ENCODE measurements at places on chromosomes 2 and 18.

- no peaks in the 10 kb centered on the region for H3K27me3 ChIP-seq
- H3K4me3 ChIP-seq: no peak overlapping the region
- H3K27ac ChIP-seq: no peak overlapping the region
- H3K4me1 ChIP-seq: no peaks in the 10 kb centered on the region
- DNase-seq: no peak
These were observed 55.2 kb downstream of the BCL11A start for GRCh38 chr2:60498127-60498815.

- H3K4me1 ChIP-seq: no peaks in the 10 kb centered on the region
- H3K4me3 ChIP-seq: no peak overlapping the region
- no peaks in the 10 kb centered on the region for H3K36me3 ChIP-seq
These were observed 184.2 kb downstream of the RND3 start for GRCh38 chr2:150303281-150303680.

GRCh38 chr2:237073552-237073951 lies 12.1 kb upstream of the COPS8 start:
- no peaks in the 10 kb centered on the region for H3K27me3 ChIP-seq
- H3K27ac ChIP-seq: no peak overlapping the region
- H3K4me3 ChIP-seq: no peak overlapping the region
- DNase-seq: no peak

GRCh38 chr2:84856787-84857186 lies 24.1 kb downstream of the TRABD2A start:
- no peaks in the 10 kb centered on the region for H3K27me3 ChIP-seq
- no peak for DNase-seq
- no peaks in the 10 kb centered on the region for H3K36me3 ChIP-seq
- H3K4me1 ChIP-seq: no peaks in the 10 kb centered on the region
- no peak overlapping the region for H3K4me3 ChIP-seq
- no peak overlapping the region for H3K27ac ChIP-seq

- H3K27me3 ChIP-seq: no peaks in the 10 kb centered on the region
- H3K4me1 ChIP-seq: no peaks in the 10 kb centered on the region
- no peak overlapping the region for H3K27ac ChIP-seq
- no peak for DNase-seq
These were observed 30.6 kb downstream of the ARMC9 start for GRCh38 chr2:231228974-231229529.

GRCh38 chr2:233422050-233422639 lies 67.9 kb downstream of the DGKD start:
- peaks cover 9% of the 10 kb centered on the region for H3K4me1 ChIP-seq
- H3K36me3 ChIP-seq: no peaks in the 10 kb centered on the region
- DNase-seq: no peak

DNA sequence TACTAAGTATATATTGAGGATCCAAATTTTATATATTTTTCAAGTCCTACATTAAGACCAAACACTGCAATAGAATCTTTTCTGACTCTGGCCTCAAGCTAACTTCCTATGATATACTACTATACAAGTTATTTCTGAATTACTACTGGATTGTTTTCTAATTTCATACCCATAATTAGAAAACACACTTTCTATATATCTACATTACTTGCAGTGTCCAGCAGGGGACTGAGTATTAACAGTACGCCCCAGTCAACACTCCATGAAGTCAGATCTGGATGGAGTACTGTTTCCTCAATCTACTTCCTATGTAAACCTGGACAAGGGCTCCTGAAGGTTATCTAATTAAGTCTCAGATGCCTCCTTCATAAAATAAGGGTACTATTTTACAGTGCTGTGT lies 26.5 kb downstream of the RMP24 start:
- H3K27ac ChIP-seq: no peak overlapping the region
- no peaks in the 10 kb centered on the region for H3K27me3 ChIP-seq
- no peaks in the 10 kb centered on the region for H3K36me3 ChIP-seq
- H3K4me1 ChIP-seq: no peaks in the 10 kb centered on the region
- DNase-seq: no peak
- no peak overlapping the region for H3K4me3 ChIP-seq

DNA sequence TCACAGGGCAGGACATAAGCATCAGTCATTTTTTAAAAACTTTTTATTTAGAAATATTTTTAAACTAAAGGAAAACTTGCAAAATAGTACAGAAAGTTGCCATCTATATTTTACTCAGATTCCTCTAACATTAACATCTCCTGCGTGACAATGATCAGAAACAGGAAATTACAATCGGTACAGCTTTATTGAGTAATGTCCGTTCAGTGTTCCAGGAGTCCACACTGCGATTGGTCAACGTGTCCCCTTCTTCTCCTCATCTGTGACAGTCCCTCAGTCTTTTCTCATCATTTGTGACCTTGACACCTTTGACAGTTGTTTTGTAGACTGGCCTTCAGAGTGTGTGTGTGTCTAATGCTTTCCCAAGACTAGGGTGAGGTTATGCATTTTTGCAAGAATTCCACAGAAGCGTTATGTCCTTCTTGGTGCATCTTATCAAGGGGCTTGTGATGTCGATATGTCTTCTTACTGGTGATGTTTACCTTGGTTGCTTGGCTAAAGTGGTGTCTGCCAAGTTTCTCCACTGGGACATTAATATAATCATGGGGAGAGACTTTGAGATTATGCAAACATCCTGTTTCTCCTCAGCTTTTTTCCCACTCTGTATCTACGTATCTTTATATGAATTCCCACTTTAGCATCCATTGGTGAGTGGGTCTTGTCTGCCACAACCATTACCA lies 21.4 kb upstream of the TMEM177 start:
- no peak overlapping the region for H3K4me3 ChIP-seq
- no peak for DNase-seq
- H3K36me3 ChIP-seq: no peaks in the 10 kb centered on the region
- no peak overlapping the region for H3K27ac ChIP-seq

DNA sequence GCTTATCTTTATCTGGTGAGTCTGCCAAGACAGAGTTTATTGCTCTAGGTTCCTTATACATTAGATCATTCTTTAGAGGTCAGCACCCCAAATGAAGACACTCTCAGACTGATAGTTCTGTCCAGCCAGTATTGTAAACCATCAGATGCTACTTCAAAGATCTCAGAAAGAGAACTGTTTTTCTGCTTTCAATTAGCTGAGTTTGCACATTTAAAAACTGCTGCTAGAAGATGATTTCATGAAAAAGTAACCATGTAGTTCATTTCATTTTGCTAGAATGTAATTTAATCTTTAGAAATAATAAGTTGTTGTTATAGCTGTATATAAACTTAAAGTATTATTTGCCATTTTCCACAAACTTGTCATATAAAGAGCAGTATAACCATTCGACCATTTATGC lies 344.5 kb upstream of the ATP5MC3 start:
- no peaks in the 10 kb centered on the region for H3K4me1 ChIP-seq
- H3K27ac ChIP-seq: no peak overlapping the region
- H3K36me3 ChIP-seq: no peaks in the 10 kb centered on the region
- no peak overlapping the region for H3K4me3 ChIP-seq
- DNase-seq: no peak

DNA sequence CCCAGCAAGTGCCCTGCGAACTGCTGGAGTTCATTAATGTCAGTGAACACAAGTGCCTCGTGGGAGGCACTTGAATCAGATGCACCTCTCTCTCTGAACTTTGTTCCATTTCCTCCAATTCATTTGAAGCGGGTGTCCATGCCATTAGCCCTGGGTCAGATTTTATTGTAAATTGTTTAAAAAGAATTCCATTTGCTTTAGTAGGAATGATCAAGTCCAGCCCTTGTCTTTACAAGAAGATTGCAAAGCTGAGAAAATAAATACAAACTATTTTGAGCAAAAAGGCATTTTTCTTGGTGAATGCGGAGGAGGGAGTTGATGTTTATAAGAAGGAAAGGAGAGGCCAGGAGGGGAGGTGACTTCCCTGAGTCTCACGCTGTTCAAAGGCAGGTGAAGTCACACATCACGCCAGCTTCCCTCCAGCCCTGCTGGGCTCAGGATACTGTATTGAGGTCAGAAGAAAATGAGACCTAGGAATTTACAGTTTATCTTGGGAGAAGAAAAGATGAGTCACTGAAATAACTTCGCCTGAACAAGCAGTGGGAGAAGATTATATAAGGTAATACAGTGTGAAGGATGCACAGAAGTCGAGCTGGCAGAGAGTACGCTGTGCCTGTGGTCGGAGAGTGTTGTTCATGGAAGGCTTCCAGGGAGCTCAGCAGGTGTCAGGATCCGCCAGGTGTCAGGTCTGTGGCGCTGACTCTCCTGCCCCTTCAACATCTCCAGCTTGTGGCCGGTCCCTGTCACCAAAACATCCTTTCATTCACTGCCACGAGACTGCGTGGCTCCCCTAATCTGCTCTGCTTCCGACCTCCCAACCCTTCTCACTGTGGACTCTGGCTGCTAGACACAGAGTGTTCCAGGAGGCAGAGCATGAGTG lies 36.5 kb downstream of the EFR3B start:
- peaks cover 6% of the 10 kb centered on the region for H3K4me1 ChIP-seq
- no peak for DNase-seq
- no peaks in the 10 kb centered on the region for H3K27me3 ChIP-seq
- no peaks in the 10 kb centered on the region for H3K36me3 ChIP-seq
- no peak overlapping the region for H3K27ac ChIP-seq
- H3K4me3 ChIP-seq: no peak overlapping the region

GRCh38 chr2:127153691-127154158 lies 46.8 kb upstream of the BIN1 start:
- DNase-seq: no peak
- no peak overlapping the region for H3K4me3 ChIP-seq
- H3K27me3 ChIP-seq: no peaks in the 10 kb centered on the region

- no peaks in the 10 kb centered on the region for H3K27me3 ChIP-seq
- DNase-seq: no peak
- H3K4me3 ChIP-seq: peak overlapping the region; percentile 86
- no peak overlapping the region for H3K27ac ChIP-seq
- H3K36me3 ChIP-seq: no peaks in the 10 kb centered on the region
- peaks cover 34% of the 10 kb centered on the region for H3K4me1 ChIP-seq
These were observed 1.1 kb downstream of the HPCAL1 start for GRCh38 chr2:10303694-10304378.

GRCh38 chr2:220935789-220936321 lies 636.2 kb downstream of the EPHA4 start:
- H3K4me3 ChIP-seq: no peak overlapping the region
- no peaks in the 10 kb centered on the region for H3K27me3 ChIP-seq
- H3K36me3 ChIP-seq: no peaks in the 10 kb centered on the region
- DNase-seq: no peak
- H3K27ac ChIP-seq: no peak overlapping the region

DNA sequence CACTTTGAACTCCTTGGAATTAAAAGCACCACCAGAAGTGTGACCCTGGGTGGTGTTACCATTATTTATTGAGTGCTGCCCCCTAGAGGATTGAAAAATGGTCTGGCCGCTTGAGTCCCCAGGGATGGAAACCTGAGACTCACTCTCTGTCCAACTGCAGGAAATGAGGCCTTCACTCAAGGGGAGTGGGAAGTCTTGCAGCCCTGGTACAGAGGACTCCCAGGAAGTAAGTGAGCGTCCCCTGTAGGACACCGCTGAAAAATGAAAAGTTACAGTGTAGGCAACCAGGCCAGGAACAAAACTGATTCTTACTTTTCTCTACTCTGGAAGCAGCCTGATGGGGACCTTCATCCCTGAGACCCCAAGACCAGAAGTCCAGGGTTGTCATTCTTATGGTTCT lies 2.2 kb upstream of the NRP2 start:
- H3K27ac ChIP-seq: no peak overlapping the region
- H3K4me1 ChIP-seq: peaks cover 29% of the 10 kb centered on the region

DNA sequence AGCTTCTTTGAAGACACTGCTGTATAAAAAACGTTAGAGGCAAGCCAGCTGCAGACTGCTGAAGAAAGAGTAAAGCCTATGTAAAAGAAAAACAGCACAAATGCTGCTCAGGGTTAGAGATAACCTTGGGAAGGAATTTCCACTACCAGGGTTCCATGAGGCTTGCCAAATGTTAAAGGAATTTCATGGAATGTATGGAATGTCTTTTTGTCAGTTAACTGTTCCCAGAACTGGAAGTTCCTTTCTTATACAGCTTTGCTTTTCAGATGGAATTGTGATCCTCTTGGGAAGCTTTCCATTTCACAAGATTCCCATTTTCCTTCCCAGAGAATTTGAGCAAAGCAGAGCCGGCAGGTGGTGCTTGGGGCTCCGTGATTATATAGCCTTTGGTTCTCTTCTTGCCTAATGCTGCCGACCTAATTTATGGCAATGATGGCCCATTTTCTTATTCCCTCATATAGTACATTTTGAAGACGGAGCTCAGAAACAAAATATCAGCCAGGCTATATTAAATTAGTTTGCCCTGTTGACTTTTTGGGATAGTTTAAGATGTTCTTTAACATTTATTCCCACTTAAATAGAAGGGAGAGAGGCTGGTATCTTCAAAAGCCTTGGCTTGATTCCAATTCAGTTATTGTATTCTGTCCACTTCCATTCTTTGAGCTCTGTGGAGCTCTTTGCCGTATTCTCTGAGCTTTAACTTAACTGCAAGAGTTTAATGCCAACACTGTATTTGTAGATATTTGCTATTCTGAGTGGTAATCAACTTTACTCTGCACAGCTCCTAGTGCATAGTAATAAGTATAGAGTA lies 162.3 kb downstream of the PHLPP1 start:
- H3K27ac ChIP-seq: peak overlapping the region; percentile 17
- peak overlapping the region; percentile 46 for H3K4me3 ChIP-seq
- no peaks in the 10 kb centered on the region for H3K36me3 ChIP-seq
- DNase-seq: no peak

DNA sequence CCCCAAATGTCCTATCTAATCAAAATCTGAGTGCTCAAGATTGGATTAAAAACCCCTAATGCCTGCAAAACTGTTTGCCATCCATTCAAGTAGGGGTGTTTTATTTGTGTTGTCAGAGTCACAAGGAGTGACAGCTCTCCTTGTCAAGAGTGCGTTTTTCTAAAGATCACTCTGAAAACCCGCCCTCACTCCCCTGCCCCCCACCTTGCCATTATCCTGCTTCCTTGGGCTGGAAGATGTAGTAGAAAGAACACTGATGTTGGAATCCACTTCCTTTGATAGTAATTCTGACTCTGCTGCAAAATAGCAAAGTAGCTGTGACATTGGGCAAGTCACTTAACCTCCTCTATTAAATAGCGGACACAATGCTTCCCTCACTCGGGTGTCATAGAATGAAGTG lies 155.6 kb downstream of the TSN start:
- H3K4me3 ChIP-seq: no peak overlapping the region
- no peaks in the 10 kb centered on the region for H3K36me3 ChIP-seq
- H3K4me1 ChIP-seq: no peaks in the 10 kb centered on the region
- DNase-seq: no peak
- H3K27ac ChIP-seq: no peak overlapping the region

DNA sequence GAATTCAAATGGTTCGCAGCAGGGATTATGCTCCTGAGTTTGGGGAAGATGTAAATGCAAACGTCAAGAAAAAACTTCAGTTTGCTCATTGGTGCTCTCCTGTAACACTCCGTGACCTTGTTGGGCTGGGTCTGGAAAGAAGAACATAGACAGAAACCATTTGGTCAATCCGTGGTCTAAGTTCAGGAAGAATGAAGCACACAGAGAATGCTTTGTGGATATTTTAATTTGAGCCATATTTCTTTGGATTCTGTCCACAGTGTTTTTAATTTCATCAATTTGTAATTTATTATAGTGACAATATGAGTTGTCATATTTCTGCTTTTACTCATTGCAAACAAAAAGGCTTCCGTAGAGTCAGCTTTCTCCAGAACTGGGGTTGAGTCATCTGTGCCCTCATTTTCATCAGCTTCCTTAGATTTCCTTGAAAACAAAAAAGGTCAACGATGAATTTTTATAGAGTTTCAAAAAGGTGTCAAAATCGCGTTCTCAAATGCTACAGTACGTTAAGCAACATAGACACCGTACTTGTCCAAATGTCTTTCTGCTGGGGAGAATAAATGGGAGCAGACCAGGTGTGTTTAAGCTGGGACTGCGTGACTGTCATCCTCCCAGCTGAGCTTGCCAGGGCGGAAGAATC lies 606.4 kb downstream of the RNF144A start:
- H3K27me3 ChIP-seq: no peaks in the 10 kb centered on the region
- H3K4me3 ChIP-seq: no peak overlapping the region
- no peak for DNase-seq
- H3K27ac ChIP-seq: no peak overlapping the region
